Muscle of back (tissue), 13 donors: ENCODE measurements at places on chromosomes 1 and 21. TPM values are rescaled to one million over a fixed set of nuclear protein-coding genes. Genes with fewer than 3 reads are reported as not detected.

ST6GALNAC5 gene
- polyA plus RNA-seq, result 2.4 TPM

- DNase-seq, result peak; percentile 64
These were observed 240.1 kb downstream of the DISC1 start for GRCh38 chr1:231866392-231867331.

THEM5 gene
- polyA plus RNA-seq, result 0.21 TPM

THEM4 gene
- 10.7 TPM for polyA plus RNA-seq

OTUD7B gene
- polyA plus RNA-seq, result 14.5 TPM

DNA sequence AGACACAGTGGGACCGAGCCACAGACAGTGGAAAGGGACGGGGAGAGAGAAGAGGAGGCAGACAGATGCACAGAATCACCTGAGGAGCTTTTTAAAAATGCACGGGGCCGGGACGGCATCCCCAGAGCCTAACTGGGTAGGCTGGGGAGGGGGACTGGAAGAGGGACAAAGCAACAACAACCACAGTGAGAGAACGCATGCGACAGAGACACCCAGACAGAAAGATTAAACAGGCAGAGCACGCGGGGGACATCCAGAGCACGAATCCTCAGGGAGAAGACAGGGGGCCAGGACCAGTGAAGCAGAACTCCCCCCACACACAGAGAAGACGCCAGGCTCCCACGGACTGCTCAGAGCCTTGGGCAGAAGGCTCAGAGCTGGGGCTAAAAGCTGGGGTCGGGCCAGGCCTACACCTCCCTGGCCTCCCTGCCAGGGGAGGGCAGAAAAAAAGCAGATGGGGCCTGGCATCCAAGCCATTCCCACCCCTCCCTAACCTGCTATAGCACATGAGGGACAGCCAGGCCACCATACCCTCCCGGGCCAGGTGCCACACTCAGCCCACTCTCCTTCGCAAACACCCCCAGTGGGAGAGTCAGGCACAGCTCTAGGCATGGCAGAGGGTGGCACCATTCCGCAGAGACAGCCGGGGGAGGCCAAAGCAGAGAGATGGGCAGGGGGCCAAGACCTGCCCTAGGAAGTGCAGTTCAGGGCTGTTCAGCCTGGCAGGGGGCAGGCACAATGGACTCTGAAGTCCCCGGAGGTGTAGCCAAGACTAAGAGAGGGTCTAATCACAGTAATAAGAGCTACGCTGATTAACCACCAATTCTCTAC, 29.8 kb upstream of the COL16A1 start:
- no peak for DNase-seq

DNA sequence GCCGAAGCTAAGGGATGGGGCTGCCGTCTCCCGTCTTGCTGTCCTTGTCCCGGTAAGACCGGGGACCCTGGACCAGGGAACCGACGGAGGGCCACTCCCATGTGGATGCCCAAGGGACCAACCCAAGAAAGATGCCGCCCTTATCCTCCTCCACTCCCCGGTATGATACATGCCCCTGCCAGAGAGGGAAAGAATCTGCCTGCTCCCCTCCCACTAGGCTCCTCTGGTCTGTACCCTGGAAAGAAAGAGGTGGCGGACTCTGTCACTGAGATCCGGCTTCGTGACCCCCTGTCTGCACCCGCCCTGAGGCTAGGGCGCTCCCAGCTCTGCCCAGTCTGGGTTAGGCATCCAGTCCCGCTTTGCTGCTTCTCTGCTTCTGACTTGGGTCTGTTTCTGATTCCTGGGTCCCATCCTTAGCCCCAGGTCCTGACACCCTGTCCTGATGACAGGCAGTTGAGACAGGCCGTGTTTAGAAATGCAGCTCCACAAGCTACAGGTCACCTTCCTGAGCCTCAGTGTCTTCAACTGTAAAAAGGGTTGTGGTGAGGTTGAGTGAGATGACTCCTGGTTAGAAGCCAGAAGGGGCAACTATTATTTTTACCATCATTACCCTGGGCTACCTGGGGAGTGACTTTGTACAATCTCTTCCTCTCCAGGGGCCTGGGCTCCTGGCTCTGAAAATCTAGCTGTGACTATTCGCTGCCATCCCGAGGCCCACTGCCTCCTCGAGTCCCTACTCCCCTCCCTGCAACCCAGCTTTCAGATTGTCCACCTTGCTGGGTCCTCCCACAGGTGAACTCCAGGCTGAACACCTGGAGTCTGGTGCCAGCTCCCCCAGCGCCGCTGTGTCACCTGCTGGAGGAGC, 3.7 kb downstream of the MATN1 start:
- DNase-seq, result no peak

DNA sequence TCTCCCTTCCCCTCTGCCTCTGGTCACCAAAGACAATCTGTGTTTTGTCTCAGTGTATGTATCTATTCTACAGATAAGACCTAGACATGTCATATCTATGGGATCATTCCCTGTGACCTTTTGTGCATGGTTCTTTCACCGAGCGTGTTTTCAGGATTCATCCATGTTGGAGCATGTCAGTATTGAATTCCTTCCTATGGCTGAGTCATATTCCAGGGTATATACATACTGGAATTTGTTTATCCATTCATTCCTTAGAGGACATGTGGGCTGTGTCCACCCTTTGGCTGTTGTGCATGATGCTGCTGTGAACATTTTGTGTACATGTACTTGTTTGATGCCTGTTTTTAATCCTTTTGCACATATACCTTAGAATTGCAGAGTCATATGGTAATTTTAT, 69.9 kb downstream of the NFASC start:
- no peak for DNase-seq

BEND5 gene
- polyA plus RNA-seq, result 8.0 TPM

DNA sequence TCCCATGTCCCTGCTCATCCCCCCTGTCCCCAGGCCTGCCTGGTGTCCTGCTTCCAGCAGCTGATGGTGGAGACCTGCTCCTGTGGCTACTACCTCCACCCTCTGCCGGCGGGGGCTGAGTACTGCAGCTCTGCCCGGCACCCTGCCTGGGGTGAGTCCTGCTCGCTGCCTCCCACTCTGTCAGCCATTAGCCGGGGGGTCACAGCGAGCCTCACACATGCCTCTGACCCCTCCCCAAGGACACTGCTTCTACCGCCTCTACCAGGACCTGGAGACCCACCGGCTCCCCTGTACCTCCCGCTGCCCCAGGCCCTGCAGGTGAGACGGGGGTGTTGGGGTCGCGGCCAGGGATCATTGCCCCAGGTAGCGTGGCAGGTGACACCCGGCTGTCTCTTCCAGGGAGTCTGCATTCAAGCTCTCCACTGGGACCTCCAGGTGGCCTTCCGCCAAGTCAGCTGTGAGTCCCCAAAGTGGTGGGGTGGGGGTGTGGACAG, 10.0 kb downstream of the SCNN1D start:
- no peak for DNase-seq

DNA sequence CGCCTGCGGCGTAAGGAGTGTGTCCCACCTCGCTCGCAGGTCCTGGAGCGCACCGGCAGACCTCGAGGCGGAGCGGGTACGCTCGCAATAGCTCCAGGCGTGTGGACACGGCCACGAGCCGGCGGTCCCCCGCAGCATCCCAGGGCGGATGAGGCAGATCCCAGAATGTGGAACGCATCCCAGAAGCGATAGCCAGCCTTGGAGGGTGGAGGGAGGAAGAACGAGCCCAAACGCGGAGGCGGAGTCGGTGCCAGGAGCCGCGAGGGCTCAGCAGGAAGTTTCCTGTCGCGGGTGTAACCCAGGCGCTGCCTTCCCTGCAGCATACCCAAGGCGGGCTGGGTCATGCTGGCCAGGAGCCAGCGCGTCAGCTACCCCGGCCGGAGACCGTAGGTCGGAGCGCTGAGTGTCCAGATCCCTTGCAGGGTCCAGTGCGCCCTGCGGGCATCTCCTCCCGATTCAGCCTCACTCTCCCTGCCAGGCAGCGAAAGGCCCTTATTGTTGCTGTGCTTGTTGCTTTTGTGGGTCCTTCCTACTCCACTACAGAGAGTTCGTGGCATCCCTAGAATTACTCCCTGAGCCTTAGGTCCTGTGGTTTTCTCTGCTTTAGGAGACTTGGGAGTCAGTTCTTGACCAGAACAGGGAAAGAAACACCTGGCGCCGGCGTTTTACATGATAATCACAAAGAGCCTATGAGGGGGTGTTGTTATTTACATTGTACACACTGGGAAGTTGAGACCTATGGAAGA, 27.7 kb downstream of the STYXL2 start:
- DNase-seq, result peak; percentile 51

GRCh38 chr1:198397208-198397808, 143.2 kb downstream of the ATP6V1G3 start:
- DNase-seq, result no peak

DNA sequence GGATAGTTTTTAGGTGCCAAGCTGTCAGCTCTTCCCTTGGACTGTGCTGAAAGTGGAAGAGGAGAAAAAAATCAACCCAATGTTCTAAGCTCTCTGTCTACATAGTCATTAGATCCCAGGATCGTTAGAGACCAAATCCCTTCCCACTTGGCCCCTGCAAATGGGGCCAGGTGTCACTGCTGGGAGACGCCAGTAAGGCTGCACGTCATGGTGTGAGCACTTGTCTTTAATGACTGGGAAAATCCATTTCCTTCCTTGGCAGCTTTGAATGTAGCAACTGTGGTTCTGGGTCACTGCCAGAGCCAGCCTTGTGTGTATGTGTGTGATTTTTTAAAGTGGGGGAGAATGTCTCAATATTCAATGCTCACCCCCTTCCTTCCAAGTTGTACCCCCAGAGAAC, 59.9 kb downstream of the MAN1C1 start:
- no peak for DNase-seq

COL8A2 gene
- 20.1 TPM for polyA plus RNA-seq

DNA sequence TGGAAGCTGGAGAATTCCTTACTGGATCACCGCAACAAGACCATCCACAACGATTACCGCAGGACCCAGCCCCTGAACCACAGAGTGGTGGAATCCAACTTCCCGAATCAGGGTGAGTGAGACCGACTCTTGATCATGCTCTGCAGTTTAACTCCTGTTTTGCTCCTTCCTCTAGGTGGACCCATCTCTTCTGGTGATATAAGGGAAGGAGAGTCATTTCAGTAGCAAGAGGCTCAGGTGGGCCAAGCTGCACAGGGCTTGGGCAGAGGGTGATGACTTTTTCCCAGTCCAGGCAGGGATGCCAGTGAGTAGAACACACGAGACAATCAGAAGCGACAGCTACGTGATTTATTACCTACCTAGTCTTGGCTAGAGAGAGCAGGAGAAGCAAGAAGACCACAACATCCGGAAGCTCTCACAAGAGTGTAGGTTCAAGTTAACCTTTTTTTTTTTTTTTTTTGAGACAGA, 25.2 kb downstream of the CA6 start:
- no peak for DNase-seq

- no peak for DNase-seq
These were observed 139.0 kb downstream of the SDCCAG8 start for GRCh38 chr1:243394601-243395464.

GRCh38 chr21:25062061-25062460, 545.2 kb downstream of the MRPL39 start:
- DNase-seq, result no peak

DNA sequence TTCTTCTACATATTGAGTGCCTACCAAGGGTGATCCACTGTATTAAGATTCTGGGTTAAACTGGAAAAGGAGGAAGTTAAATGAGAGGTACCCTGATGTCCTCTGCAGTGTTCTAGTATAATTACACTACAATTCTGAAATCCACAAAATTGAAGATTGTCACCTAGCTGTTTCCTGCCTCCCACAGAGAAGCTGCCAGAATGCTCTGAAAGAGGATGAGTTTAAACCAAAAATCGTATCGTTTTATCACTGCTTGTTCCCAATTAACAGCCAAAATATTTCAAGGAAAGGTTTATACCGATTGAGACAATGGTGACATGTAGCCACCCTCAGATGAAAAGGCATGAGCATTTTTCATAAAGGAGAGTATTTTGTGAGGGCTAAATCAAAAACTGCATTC, 28.0 kb downstream of the TIAM1 start:
- no peak for DNase-seq

DNA sequence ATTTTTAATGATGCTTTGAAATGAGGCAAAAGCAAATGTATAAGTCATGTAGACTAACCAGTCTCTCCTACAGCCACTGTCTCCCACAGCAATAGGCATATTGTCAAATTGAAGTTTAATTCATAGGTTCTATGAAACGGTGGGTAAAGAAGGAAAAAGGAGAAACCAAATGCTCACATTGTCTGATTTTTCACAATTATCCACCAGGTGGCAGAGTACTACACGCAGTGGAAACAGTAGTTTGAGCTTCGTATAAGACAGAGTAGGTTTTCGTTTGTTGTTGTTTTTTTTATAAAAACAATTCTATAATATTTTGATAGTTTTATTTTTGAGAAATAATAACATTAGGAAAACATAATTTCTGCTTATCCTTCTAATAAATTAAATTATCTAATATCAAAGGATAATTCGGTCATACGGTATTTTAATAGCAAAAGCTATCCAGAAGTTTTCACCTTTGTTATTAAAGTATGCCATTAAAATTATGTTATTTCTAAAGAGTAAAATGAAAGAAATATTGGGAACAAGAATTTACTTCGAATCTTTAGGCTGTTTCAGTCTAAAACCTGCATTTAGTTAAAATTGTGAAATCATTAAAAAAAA, 39.1 kb downstream of the TYW3 start:
- DNase-seq, result peak; percentile 30

GRCh38 chr1:204446413-204447111, 34.9 kb upstream of the PPP1R15B start:
- DNase-seq, result peak; percentile 75

KRTAP26-1 gene
- polyA plus RNA-seq, result not detected

VTCN1 gene
- polyA plus RNA-seq, result 0.09 TPM

PLEKHN1 gene
- not detected for polyA plus RNA-seq

DNA sequence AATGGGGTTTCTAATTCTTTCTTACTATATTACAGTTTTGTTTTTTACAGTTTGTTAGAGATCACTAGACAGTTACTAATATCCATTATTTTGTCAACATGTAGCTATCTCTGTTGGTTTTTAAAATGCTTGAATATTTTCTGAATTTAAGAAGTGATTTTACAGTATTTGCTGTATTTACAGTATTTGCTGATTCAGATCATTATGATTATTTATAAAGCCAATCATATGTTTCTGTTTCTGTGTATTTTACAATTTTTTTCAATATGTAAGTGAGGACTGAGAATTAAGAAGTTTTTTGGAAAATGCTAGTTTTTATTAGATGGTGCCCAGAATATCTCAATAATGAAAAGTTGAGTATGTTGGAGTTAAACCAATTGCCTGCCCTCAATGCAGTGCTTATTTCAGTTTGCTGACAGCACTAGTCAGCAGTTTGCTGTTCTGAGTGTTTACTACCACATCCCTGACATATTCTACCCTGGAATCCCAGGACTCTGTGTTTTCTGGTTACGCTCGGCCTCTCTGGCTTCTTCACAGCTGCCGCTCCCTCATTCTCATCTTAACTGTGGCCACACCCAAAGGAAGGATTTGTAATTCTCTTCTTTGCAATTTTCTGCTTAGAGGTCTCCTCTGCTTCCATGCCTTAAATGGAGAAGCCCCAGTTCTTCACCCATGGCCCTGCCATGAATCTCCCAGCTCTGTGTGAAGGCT, 68.0 kb upstream of the BACH1 start:
- no peak for DNase-seq
